ENCODE measurements at places on chromosomes 11 and 22.

- no peak overlapping the region for H3K27ac ChIP-seq
- no peak for DNase-seq
- no peak overlapping the region for H3K4me3 ChIP-seq
These were observed 232.7 kb upstream of the B3GAT1 start for GRCh38 chr11:134644476-134645456.

GRCh38 chr11:22337596-22338485 lies at the start of gene SLC17A6:
Gene SLC17A6 (plus strand): TSS chr11:22338381. CDS start chr11:22338534, 153 bp downstream.
- no peak for DNase-seq
- H3K4me1 ChIP-seq, result no peaks in the 10 kb centered on the region
- no peak within 1 kb of the TSS for H3K4me3 ChIP-seq
- H3K27me3 ChIP-seq, result no peaks in the 10 kb centered on the region
- no peak within 1 kb of the TSS for H3K27ac ChIP-seq

- H3K36me3 ChIP-seq, result no peaks in the 10 kb centered on the region
- H3K4me1 ChIP-seq, result no peaks in the 10 kb centered on the region
- H3K27ac ChIP-seq, result no peak overlapping the region
- DNase-seq, result no peak
- no peak overlapping the region for H3K4me3 ChIP-seq
These were observed 56.0 kb upstream of the OR5AK2 start for GRCh38 chr11:56932572-56933220.

GRCh38 chr11:7531011-7531410 lies 17.2 kb downstream of the PPFIBP2 start:
- DNase-seq, result no peak
- 0 out of 2 replicates have a peak, but pooled peaks cover 2% of the 10 kb centered on the region for H3K4me1 ChIP-seq
- no peaks in the 10 kb centered on the region for H3K36me3 ChIP-seq
- no peak overlapping the region for H3K4me3 ChIP-seq

- no peaks in the 10 kb centered on the region for H3K27me3 ChIP-seq
- no peaks in the 10 kb centered on the region for H3K36me3 ChIP-seq
- DNase-seq, result peak; percentile 62
- H3K4me3 ChIP-seq, result no peak overlapping the region
- peaks cover 75% of the 10 kb centered on the region for H3K4me1 ChIP-seq
These were observed 3.4 kb downstream of the FAM83F start for GRCh38 chr22:39997939-39998726.

- peaks cover 27% of the 10 kb centered on the region for H3K36me3 ChIP-seq
- H3K4me1 ChIP-seq, result peaks cover 23% of the 10 kb centered on the region
- DNase-seq, result no peak
- H3K27me3 ChIP-seq, result no peaks in the 10 kb centered on the region
These were observed 985 bp downstream of the MPZL2 start for GRCh38 chr11:118263112-118263511.

- no peaks in the 10 kb centered on the region for H3K27me3 ChIP-seq
- no peaks in the 10 kb centered on the region for H3K4me1 ChIP-seq
- DNase-seq, result no peak
- H3K4me3 ChIP-seq, result no peak overlapping the region
- no peak overlapping the region for H3K27ac ChIP-seq
- no peaks in the 10 kb centered on the region for H3K36me3 ChIP-seq
These were observed 1234.7 kb downstream of the TBC1D22A start for GRCh38 chr22:47997052-47997590.

- H3K4me3 ChIP-seq, result no peak overlapping the region
- no peaks in the 10 kb centered on the region for H3K27me3 ChIP-seq
- H3K36me3 ChIP-seq, result no peaks in the 10 kb centered on the region
- peaks cover 41% of the 10 kb centered on the region for H3K4me1 ChIP-seq
These were observed 40.5 kb downstream of the GGTLC2 start for GRCh38 chr22:22684580-22685561.

DNA sequence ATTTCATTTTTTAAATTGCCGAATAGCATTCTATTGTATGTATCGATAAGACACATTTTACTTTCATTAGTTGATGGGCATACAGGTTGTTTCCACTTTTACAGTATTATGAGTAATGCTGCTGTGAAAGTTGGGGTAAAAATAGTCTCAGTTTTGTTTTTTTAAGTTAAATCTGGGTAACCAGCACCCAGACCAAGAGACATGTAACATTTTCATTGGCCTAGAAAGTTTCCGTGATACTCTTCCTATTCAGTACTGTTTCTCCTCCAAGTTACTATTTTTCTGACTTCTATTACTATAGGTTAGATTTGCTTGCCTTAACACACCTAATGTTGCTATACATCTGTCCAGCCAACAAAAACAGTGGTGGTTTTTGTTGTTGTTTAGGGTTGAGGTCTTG lies 12.3 kb downstream of the IPO7 start:
- DNase-seq, result no peak
- H3K4me3 ChIP-seq, result no peak overlapping the region
- no peaks in the 10 kb centered on the region for H3K36me3 ChIP-seq
- no peaks in the 10 kb centered on the region for H3K27me3 ChIP-seq

DNA sequence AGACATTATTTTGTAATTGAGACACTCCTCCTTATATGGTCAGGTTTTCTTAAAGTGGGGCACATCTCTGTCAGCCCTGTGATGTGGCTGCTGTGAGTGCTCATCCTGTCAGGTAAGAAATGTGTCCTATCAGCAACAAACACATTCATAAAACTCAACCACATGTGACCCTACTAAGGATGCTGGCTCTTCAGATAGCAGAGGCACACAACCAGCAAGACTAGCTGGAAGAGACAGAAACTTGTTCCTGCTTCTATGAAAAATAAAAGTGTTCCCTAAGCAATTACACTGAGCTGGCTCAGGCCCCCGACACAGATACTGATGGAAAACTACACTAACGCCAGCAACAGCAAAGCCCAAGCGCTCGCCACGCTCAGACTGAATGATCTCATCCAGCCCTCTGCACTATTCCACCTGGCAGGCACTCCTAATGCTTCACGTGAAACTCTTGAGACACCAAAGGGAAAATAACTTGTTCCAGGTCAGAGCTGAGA lies 49.8 kb upstream of the CYP2D6 start:
- H3K27me3 ChIP-seq, result no peaks in the 10 kb centered on the region
- H3K27ac ChIP-seq, result no peak overlapping the region
- no peak for DNase-seq
- H3K4me3 ChIP-seq, result no peak overlapping the region
- H3K4me1 ChIP-seq, result peaks cover 5% of the 10 kb centered on the region

DNA sequence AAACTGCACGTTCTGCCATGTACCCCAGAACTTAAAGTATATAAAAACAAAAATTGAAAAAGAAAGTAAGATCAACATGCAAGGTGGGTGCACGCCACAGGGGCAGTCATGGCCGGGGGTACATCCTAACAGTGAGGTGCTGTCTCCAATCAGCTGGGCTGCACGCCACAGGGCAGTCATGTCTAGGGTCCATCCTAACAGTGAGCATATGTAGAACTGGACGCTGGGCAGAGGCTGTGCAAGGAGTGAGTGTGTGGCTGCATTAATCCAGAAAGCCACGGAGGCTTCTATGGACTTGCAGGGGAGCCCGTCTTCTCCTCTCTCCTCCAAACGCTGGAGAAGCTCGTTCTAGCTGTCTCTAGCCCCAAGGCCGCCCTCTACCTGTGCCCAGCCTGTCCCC lies 1105.0 kb downstream of the BRD1 start:
- H3K36me3 ChIP-seq, result no peaks in the 10 kb centered on the region
- H3K27me3 ChIP-seq, result no peaks in the 10 kb centered on the region
- H3K4me1 ChIP-seq, result no peaks in the 10 kb centered on the region
- H3K27ac ChIP-seq, result no peak overlapping the region

- H3K36me3 ChIP-seq, result no peaks in the 10 kb centered on the region
- H3K27ac ChIP-seq, result no peak overlapping the region
- no peaks in the 10 kb centered on the region for H3K27me3 ChIP-seq
- H3K4me1 ChIP-seq, result no peaks in the 10 kb centered on the region
- no peak overlapping the region for H3K4me3 ChIP-seq
These were observed 7.0 kb upstream of the FCHSD2 start for GRCh38 chr11:73149105-73149504.

DNA sequence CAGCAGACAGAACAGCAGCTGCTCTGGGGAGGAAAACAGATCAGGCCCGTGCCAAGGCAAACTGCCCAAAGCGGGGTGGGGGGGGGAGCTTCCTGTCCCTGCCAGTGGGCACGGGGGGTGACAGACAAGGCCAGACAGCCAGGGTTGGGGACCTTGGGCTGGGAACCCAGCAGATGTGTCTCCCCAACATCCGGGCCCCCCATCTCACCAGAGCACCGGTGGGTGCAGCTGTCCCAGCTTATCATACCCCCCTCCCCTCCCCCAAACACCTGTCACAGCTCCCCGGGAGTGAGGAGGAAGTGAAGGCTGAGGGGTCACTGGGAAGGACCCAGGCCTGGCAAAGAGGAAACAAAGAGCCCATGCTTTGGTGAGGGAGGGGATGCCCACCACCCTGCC lies 1.3 kb downstream of the PPP1R14B start:
- peak overlapping the region; percentile 90 for H3K4me3 ChIP-seq
- no peak for DNase-seq
- H3K27me3 ChIP-seq, result no peaks in the 10 kb centered on the region

GRCh38 chr11:23932485-23932898 lies 564.4 kb upstream of the LUZP2 start:
- peaks cover 17% of the 10 kb centered on the region for H3K4me1 ChIP-seq
- H3K27me3 ChIP-seq, result no peaks in the 10 kb centered on the region
- no peak overlapping the region for H3K27ac ChIP-seq
- DNase-seq, result no peak
- H3K36me3 ChIP-seq, result no peaks in the 10 kb centered on the region

- H3K27me3 ChIP-seq, result no peaks in the 10 kb centered on the region
- H3K36me3 ChIP-seq, result no peaks in the 10 kb centered on the region
- H3K4me1 ChIP-seq, result peaks cover 7% of the 10 kb centered on the region
These were observed 3.2 kb downstream of the CTSD start for GRCh38 chr11:1760351-1761109.

DNA sequence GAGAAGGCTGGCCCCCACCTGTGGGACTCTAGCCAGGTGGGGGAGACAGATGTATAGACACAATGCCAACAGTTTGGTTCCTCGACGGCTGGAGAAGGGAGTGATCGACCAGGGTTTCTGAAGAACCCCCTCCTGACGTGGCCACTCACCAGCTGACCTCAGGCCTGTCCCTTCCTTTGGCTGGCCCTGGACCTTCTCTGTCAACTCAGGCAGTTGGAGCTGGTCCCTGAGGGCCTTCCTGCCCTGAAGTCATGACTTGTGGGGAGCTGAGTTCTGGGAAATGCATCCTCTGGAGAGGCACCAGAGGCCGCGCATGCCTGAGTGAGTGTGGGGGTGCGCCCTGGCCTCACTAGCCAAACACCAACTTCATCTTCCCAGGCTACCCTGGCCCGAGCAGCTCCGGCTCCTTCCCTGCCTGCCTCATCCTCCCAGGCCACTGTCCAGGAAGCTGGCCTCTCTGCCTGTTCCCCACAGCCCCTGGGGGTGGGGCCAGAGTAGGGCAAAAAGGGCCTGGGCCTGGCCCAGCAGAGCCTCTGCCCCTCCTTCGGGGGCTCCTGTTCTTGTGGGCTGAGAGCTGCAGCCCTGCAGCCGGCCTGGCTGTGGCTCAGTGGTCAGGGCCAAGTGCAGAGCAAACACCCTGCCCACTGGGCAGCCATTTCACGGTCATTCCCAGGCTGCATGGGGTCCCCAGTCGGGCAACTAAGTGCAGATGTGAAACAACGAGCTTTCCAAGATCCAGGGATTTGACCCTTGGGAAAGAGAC lies 23.6 kb downstream of the TXN2 start:
- no peaks in the 10 kb centered on the region for H3K27me3 ChIP-seq
- peaks cover 62% of the 10 kb centered on the region for H3K4me1 ChIP-seq
- no peaks in the 10 kb centered on the region for H3K36me3 ChIP-seq
- H3K27ac ChIP-seq, result peak overlapping the region; percentile 91

DNA sequence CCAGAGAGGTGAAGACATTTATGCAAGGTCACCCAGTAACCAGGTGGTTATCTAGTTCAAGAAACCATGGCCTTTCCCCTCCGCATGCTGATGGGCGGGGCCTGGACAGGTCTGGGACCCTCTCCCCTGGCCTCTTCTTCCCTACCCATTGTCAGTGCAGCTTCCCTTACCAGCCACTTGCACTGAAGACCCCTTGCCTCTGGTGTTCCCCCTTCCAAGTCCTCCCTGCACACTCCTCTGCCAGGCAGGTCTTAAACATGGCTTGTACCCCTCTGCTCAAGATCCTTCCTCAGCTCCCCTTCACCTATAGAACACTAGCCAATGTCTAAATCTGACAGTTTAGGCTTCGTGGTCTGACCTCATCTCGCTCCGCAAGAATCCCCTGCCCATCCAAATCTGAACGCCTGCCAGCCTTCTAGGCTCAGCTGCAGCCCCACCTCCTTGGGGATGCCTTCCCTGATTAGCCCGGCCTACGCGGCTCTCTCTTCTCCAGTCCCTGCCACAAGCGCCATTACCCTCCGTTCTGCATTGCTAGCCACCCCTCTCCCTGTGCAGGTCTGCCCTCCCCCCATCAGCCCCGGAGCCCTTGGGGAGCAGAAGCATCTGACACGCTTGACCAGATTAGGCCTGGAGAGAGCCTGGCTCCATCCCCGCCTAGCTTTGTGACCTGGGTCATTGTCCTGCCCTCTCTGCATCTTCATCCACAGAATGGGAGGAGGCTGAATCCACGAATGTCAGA lies 213.8 kb downstream of the DSCAML1 start:
- peaks cover 2% of the 10 kb centered on the region for H3K27me3 ChIP-seq
- no peaks in the 10 kb centered on the region for H3K4me1 ChIP-seq
- DNase-seq, result peak; percentile 36
- no peaks in the 10 kb centered on the region for H3K36me3 ChIP-seq

DNA sequence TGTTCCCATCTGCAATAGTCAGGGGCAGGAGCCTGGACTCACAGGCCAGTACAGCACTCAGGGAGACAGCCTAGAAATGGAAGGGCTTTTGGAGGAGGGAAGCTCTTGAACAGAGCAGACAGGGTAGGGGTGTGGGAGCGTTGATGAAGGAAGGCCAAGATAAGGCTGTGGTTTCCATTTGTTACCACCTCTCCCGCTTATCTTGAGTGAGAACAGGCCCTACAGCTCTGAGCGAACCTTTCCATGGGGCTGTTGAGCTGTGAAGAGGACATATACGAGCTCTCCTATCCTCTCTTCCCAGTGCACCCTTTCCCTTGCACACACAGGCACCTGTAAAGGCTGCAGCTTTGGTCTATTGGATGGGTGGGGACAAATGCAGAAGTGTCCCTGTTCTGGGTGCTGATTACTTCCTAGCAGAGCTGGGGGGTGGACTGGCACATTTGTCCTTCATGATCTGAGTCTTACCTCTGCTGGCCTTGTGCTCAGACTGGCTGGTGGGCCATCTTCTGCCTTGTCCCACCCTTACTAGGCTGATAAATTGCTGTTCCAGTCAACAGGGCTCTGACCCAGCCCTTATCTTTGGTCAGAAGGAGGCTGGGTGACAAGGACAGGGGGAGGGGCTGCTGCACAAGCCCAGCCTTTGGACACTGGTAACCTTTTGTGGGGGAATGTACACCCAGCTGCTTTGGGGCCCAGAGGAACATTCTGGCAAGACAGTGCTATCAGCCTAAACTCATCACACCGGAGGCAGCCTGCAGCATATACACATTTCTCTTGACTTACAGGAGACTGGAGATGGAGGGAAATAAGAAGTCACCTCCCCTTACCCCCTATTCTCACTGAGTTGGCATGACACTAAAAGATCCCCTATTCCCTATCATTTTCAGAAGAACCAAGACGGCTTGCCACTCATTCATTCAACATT lies 80.1 kb upstream of the NNMT start:
- DNase-seq, result no peak
- H3K36me3 ChIP-seq, result no peaks in the 10 kb centered on the region
- H3K4me1 ChIP-seq, result peaks cover 47% of the 10 kb centered on the region
- H3K4me3 ChIP-seq, result no peak overlapping the region
- H3K27me3 ChIP-seq, result no peaks in the 10 kb centered on the region
- no peak overlapping the region for H3K27ac ChIP-seq

GRCh38 chr22:29710922-29711593 lies 8.7 kb upstream of the CABP7 start:
- H3K27ac ChIP-seq, result no peak overlapping the region
- no peak overlapping the region for H3K4me3 ChIP-seq
- no peaks in the 10 kb centered on the region for H3K4me1 ChIP-seq
- DNase-seq, result no peak
